ENCODE measurements at places on chromosomes 2 and 18.

DNA sequence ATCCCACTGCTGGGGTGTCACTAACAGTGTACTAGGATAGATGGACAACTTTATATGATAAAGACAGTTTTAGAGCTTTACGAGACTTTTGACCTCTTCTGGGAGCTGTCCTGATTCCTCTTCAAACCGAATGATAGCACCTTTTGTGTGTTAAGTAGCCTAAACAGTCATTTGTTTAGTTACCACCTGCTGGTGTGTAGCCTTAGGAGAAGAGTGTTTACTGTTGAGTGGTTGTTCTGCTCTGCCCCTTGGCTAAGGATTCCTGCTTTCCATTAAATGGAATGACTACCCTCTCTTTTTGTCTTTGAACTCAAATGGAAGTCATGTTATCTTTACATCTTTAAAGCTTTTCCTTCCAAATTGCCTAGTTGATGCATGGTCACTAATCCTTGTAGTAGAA, 28.0 kb upstream of the MGAT5 start:
- no peaks in the 10 kb centered on the region for H3K27me3 ChIP-seq
- peaks cover 43% of the 10 kb centered on the region for H3K4me1 ChIP-seq
- peak overlapping the region; percentile 50 for H3K27ac ChIP-seq
- H3K4me3 ChIP-seq: no peak overlapping the region

DNA sequence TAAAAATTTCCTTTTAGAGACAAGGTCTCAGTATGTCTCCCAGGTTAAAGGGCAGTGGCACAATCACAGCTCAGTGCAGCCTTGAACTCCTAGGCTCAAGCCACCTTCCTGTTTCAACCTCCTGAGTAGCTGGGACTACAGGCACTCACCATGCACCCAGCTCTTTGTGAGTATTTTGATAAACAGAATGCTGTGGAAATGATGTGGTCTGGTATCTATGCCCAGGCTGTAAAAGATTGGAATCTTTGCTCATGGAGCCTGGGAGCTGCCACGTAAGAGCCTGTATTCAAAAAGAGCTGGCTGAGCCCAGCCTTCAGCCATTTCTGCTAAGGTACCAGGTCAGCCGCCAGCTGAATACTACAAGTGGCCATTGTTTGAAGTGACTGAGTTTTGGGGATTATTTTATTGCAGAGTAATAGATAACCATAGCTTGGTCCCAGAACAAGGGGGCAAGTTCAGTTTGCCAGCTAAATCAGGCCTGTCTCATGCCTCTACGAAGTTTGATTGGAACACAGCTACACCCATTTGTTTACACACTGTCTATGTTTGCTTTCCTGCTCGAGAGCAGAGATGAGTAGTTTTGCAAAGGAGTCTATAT, 21.3 kb upstream of the ARL5A start:
- peaks cover 9% of the 10 kb centered on the region for H3K4me1 ChIP-seq
- H3K27me3 ChIP-seq: no peaks in the 10 kb centered on the region
- DNase-seq: no peak
- no peaks in the 10 kb centered on the region for H3K36me3 ChIP-seq
- no peak overlapping the region for H3K4me3 ChIP-seq

- H3K36me3 ChIP-seq: no peaks in the 10 kb centered on the region
- DNase-seq: no peak
- no peaks in the 10 kb centered on the region for H3K4me1 ChIP-seq
Observed at GRCh38 chr18:41753826-41754225, 201.2 kb upstream of the PIK3C3 start.

DNA sequence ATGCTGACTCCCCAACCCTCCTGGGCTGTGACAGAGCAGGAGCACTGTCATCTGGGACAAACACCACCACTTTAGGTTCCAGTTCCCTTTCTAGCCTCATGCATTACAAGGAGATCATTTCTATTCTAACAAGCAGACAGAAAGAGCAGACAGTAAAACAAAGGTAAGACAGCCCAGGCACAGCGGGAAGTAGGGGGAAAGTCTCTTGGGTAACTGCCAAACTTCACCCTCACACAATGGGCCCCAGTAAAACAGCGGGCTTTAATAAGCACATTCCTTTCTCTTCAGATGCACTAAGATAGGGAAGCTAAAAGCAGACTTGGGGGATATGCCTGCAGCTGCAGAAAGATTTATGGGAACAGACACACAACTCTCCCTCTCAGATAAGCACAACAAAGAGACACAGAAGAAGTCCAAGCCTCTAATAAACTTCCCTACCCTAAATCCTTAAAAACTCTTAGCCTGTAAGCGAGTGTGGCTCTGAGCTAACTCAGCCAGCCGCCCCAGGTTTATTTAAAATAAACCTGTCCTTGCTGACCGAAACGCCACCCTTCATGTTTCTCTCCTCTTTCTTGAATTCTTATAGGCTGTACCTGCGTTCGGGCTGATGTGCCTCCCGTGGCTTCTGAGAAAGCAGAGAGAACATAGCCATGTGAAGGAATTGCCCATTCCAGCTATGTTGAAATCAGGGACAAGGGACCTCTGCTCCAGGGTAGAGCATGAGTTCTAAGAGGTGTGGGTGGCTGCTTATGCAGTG, 726.8 kb upstream of the DDX18 start:
- H3K36me3 ChIP-seq: no peaks in the 10 kb centered on the region
- no peak for DNase-seq
- H3K27me3 ChIP-seq: no peaks in the 10 kb centered on the region

DNA sequence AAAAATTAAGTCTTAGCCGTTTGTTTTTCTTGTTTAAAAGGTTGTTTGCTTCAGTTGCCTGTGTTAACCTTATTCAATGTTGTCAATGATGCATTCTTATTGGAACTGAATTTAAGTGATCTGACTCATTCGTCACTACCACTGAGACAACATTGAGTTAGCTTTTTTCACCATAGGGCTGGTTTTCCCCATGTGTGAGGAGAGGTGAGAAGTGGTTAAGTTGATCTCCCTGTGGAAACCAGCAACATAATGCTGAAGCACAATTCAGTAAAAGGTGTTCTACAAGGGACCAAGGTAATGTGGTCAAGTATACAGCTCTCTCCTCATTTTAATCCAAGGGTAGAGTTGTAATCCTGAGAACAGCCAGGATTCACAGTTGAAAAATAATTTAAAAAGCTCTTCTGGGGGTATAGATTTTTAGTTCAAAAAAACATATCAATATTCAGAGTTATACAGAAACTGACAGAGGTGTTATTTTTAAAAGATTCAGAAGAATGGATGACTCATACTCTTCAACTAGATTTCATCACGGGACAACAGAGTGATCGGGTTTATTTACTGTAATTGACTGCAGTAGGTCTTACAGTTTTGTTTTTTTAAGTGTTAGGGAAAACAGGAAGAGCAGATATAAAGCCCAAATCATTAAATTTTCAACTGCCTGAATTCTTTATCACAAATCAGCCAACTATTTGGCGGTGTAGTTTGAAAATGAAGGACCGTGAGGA, 12.6 kb downstream of the NOP58 start:
- no peak overlapping the region for H3K4me3 ChIP-seq
- no peak for DNase-seq

GRCh38 chr2:173399229-173399628, 44.6 kb downstream of the CDCA7 start:
- DNase-seq: no peak
- H3K27me3 ChIP-seq: peaks cover 29% of the 10 kb centered on the region
- H3K36me3 ChIP-seq: no peaks in the 10 kb centered on the region
- peaks cover 4% of the 10 kb centered on the region for H3K4me1 ChIP-seq

Data from memory B cell (primary cell).